ENCODE measurements at places on chromosomes 11 and 22. TPM values are rescaled to one million over a fixed set of nuclear protein-coding genes. Genes with fewer than 3 reads are reported as not detected.

GRCh38 chr11:66636411-66636810, 2.1 kb upstream of the RBM4 start:
- DNase-seq = no peak

GRCh38 chr11:64076758-64077157, 41.0 kb downstream of the FLRT1 start:
- DNase-seq = no peak

DNA sequence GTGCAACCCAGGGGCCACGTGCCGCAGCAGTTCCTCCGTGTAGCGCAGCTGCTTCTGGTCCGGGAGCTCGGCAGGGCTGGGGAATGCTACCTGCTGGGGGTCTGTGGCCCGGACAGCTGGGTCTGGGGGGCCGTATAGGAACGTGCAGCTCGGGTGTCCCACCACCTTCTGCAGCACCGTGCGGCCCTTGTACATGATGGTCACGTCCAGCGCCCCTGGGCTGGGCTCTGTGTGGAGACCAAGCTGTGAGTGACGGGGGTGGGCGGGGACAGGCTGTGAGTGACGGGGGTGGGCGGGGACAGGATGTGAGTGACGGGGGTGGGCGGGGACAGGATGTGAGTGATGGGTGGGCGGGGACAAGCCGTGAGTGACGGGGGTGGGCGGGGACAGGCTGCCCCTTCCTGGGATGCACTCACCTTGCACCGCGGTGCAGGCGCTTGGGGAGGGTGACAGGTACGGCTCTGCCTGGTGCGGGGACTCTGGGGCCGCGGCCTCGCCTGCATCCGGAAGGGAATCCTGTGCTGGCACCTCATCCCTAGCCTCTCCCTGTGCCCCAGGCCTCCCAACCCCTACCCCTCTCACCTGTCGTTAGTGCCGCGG, 2.3 kb downstream of the IRF7 start:
- peak; percentile 30 for DNase-seq

DNA sequence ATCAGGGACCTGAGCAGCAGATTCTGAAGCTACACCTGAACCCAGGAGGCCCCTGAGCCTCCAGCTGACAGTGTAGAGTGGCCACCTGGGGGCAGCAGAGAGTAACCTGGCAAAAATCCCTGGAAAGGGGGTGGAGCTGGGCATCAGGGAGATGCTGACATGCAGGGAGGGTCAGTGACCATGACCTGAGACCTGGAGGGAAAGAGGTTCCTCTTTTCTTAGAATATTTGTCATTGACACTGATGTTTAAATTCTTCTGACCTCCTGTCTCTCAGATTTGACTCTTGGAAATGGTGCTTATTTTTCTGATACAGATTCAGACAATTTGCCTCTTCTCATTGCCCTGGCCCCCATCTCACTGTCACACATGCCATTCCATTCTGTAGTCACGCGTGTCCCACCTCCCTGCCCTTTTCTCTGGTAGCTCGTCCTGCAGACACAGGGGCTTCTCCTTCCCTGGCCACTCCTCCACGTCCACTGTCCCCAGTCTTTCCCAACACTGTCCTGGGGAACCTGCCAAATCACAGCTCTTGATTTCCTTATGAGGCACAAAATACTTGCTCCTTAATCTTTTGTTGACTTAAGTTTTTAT, 117.2 kb upstream of the IGLL5 start:
- DNase-seq = peak; percentile 12

DNA sequence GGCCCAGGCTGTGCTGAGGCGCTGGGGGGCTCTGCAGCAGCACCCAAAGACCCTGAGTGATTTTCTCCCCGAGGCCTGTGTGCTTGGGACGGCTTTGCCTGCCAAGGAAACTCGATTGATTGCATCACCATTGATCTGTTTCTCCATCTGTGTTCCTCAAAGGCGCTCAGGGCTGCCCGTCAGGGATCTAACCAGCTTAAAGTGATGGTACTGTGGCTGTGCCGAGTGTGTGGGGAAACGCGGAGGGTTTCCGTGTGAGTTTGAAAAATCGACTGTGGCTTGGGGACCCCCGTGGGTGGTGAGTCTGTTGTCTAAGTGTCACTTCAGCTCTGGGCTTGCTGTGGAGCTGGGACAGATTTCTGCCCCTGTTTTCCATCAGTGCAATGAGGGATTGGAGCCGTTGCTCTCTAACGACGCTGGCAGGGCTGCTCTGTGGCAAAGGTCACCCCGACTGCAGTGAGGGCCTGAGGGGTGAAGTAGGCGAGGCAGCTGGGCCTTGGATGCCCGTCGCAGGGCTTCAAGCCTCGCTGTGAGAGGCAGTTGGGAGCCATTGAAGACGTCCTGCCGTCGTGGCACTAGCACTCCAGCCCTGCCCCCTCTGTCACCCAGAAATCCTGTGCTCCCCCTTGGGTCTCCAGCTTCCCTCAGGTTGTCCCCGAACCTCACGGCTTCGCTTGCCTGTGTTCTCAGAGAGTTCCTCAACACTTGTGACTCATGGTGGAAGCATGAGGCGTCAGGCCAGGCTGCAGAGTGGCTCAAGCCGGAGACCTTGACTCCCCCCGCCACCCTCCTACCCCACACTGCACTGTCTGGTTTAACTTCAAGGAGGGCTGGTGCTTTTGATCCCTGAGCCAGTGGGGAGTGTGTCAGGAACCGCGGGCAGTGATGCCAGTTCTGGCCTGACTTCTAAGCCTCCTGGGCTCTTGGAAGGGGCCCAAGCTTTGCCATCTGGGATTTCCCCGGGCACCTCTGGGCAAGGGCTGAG, 21.8 kb downstream of the CACNA1I start:
- peak; percentile 88 for DNase-seq

- no peak for DNase-seq
These were observed 50.0 kb upstream of the CLTCL1 start for GRCh38 chr22:19341500-19341899.

DNA sequence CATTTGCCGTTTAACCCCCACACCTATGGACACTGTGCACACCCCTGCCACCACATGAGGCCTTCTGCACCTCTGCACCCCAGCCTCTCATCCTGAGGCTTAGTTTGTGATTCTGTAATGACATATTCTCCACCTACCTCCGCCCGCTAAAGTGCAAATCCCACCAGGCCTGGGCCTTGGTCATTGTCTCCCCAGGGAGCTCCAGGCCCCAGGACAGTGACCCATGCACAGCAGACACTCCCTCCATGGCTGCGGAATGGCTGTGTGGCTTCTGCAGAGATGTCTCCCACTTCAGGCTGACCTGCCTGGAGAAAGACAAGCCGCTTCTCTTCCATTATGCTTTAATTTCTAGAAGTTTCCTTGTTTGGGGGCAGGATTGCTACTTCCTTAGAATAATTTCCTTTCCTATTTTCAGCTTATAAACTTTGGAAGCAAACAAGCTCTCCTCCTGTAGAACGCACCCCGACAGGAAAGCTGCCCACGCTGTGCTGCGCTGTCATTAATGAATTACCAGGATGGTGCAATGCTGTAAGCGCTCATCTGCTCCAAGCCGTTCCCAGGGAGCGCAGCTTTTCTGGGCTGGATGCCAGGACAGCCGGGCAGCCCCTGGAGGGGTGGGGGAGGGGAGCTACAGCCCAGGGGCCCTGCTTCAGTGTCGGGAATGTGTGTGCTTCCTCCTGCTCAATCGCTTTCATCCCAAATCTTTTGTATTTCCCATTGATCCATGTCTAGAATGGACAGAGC, 618.0 kb downstream of the BRD1 start:
- DNase-seq = no peak

DNA sequence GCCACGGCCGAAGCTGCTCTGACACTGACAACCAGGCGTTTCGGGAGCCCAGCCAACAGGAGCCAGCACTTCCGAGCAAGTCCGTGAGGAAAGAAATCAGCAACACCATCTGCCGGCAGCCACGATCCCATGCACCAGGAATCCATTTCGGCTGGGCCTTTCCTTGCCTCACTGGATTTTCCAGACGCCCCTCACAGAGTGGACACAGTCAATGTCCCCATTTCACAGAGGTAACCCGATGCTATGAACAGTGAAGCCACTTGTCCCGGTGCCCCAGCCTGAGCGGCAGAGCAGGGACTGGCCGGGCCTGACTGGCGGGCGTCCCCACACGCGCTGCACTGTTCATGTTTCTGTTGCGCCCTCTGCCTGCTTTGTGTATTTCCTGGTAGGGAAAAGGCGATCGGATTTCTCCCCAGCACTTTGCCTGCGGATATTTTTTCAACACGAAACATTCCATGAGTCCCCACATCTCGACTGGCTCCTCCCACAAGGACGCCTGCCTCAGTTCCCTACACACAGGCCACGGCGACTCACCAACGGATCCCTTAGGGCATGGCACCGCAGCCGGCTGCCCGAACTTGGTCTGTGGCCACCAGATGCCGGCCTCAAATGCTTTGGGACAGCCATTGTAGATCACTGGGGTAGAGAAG, 55.3 kb downstream of the TRMU start:
- peak; percentile 31 for DNase-seq

DNA sequence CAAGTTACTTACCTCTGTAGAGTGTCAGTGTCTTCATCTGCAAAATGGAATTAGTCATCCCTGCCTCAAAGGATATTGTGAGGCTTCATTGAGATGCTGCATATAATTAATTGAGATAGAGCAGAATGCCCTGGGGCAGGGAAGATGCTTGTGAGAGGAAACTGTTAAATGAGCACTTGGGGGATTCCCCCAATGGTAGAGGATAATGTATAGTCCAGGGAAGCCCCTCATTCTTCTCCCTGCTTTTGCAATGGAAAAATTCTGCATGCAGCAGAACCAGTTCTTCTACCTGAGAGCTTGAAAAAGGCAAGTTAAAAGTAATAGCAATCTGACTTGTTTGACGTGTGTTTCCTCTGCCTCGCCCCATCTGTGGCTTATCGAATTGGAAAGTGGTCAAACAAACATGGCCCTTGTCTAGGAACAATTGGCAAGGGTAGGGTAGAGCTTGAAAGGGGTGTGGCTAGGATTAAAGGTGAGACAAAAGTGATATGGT, 90.9 kb downstream of the NAV2 start:
- DNase-seq = peak; percentile 47

- no peak for DNase-seq
These were observed 91.3 kb upstream of the KCNQ1OT1 start for GRCh38 chr11:2791139-2791520.

DNA sequence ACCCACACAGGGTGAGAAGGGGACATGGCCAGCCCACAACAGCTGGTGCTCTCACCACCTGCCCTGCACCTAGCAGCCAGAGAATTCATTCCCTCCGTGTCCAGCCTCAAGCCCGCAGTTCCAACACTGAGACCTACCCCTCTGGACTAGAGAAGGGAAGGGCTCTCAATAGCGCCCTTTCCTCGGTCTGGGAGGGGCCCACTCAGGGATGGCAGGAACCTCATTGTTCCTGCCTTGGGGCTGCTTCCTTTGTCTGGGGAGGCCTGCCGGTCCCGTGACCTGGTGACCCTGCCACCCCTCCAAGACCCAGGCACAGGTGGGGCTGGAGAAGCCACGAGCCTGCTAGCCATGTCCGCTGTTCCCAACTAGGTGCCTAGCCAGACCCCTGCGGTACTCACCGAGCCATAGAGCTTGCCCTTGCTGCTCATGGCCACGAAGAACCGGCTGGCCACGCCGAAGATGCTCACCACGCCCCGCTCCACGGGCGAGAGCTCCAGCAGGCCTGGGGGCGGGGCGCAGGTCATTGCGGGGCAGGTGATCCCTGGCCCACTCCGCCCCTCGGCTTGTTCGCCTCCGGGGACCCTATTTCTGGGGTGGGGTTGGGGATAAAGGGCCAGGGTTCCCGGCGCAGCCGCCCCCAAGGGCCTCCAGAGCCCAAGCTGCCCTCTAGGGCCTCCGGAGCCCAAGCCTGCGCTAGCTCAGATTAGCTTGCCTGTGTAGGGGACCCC, 1.4 kb downstream of the FGF4 start:
- DNase-seq = no peak

GRCh38 chr11:86035164-86035563, 33.7 kb downstream of the PICALM start:
- no peak for DNase-seq

DNA sequence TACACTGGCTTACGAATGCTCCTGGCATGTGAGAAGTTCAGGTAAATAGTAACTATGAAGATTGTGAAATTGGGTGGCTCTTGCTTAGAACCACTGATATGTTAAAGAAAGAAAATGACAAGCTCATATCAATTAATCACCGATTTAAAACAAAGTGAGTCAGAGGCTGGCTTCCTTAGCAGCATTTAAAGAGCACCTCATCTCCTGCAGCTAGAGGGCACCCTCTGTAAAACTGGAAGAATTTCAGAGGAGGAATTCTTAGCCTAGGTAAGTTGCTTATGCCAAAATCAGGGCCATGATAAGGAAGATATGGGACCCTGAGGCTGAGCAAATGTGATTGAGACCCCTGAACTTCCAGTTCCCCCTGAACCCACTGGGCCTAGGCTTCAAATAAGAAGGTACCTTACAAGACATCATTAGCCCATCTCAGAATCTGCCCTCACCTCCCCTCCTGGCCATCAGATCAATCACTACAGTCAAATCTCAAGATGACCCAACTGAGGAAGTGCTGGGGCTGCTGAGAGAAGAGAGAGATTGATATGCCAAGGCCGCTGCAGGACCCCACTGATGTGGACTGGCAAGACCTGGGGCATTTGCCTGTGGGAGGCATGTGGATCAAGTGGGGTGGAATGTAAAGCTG, 8.6 kb upstream of the CD3E start:
- peak; percentile 45 for DNase-seq

DNA sequence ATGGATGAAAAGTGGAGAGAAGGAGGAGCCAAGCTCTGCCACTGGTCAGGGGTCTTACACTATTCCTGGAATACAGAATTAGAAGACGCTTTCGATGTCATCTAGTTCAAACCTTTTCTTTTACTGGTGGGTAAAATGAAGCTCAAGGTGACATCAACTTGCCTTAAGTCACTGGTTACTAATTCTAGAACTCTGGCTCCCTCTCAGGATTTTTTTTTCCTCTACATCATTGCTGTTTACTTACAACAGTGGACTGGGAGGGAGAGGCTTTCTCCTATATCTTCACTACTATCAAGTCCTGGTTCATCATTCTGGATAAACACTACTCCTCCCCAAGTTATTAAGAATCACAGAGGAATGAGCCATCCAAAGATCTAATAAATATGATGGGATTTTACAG, 82.9 kb downstream of the ETS1 start:
- no peak for DNase-seq

DNA sequence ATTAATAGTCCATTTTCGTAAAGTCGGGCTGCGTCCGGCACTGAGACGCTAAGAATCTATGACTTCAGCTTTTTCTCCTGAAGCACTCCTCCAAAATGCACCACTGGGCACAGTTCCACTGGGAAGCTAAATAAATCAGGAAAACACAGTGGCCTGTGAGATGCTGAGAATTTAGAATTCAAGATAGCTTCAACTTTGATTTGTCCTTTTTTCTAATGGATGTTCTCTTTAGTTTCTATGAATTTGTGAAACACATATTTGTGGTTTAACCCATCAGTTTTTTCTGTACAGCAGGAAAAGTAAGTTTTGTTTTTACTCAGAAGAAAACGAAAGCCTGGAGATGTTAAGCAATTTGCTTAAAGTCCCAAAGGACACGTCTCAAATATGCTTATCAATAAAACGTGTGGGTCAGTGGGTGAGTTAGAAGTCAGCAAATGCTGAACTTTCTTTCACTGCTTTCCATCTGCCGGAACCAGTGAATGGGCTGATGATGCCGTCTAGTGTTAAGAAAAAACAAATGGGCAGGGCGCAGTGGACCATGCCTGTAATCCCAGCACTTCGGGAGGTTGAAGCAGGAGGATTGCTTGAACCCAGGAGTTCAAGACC, 40.7 kb upstream of the CLMP start:
- no peak for DNase-seq

The DRICH1 gene
- not detected for total RNA-seq

The TMPRSS6 gene
- not detected for total RNA-seq

The PARVG gene
- 0.48 TPM for total RNA-seq

The TBC1D10A gene
- total RNA-seq = 18.5 TPM
